ENCODE measurements at places on chromosomes 5 and 9.
A peak's percentile ranks its signal among the peaks of the same experiment; 100 is the strongest.

- DNase-seq: no peak
Measured at GRCh38 chr9:72579880-72580550, 58.6 kb downstream of the TMC1 start.

DNA sequence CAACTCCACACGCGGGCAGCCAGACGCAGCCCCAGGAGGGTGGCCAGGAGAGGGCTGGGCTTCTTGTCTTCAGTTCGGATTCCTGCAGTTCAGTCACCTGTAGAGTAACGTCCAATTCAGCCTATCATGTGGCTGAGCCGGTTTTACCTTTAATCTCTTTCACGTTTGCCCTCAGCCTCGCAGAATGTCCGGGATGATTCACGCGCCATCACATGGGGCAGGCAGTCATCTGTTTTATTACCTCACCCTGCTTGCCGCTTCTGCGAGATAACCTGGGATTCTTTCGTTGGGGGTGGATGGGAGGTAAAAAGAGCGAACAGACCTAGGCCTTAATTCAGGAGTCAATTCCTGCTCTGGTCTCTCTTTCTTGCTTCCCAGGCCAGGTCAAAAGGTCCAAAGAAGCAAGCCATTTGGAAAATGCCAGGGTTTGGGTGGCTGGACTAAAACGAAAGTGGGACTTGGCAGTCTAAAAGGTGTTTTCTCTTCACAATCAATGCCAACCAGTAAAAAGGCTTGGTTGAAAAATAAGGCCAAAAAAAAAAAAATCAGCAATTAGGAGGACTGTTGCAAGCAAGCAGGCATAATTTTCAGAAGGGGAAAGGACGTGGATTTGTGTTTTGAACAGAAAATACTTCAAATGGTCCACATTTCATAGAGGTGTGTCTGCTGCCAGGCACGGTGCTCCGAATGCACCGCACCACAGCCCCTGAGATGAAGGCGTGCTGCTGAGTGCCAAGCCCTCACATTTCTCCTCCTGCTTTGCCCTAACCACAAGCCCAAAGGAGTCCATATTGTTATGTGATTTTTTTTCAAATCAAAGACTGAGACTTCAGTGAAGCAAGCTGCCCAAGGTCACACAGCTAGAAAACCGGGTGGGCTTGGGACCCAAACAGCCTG lies 2.8 kb upstream of the WWC1 start:
- no peak for DNase-seq

DNA sequence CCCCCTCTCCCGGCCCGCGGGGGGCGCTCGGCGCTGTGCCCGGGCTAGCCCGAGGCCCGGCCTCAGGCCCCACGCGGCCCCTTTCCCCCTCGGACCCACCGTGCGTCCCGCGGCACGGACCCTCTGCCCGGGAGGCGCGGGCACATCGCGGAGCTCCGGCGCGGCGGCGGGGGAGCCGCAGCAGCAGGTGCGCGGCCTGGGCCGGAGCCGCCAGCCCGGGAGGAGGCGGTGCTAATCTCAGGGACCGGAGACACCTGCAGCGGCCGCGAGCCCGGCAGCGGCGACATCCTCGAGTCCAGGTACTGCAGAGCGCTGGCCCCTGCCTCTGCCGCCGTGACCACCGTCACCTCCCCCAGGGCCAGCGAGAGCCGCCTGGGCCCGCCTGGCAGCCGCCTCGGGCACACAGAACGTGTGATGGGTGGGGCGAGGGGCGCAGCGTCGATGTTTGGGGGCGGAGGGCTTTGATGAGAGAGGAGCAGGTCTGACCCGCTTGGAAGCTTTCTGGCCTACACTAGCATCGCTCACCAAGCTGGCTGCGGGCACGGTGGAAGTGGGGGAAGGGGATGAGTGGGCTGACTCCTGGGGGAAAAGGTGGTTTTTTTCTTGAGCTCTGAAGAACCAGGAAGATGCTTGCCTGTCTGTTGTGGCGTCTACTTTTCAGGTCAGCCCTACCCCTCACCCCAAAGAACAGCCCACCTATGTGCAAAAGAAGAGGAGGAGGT lies 524 bp downstream of the CYFIP2 start:
- peak; percentile 58 for DNase-seq

DNA sequence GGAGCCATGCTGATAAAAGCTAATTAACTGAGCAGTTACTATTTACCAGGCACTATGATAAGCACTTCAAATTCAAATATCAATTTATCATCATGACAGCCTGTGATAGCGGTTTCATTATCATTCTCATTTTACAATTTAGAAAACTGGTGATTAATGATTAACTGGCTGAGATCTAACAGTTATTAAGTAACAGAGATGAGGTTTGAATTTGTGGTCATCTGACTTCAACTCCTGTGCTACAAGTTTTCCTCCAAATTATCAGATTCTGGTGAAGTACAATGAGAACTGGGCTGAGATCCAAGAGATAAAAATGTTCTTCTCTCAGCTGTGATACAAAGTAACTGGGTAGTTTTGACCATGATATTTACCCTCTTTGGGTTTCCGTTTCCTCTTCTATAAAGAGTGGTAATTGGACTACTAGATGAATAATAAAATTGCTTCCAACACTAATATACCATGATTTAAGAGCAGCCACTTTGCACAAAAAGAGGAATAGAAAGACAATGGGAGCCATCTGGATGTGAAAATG lies 74.5 kb upstream of the CCNG1 start:
- DNase-seq: no peak

GRCh38 chr5:128353441-128354107 lies 184.5 kb downstream of the FBN2 start:
- no peak for DNase-seq

DNA sequence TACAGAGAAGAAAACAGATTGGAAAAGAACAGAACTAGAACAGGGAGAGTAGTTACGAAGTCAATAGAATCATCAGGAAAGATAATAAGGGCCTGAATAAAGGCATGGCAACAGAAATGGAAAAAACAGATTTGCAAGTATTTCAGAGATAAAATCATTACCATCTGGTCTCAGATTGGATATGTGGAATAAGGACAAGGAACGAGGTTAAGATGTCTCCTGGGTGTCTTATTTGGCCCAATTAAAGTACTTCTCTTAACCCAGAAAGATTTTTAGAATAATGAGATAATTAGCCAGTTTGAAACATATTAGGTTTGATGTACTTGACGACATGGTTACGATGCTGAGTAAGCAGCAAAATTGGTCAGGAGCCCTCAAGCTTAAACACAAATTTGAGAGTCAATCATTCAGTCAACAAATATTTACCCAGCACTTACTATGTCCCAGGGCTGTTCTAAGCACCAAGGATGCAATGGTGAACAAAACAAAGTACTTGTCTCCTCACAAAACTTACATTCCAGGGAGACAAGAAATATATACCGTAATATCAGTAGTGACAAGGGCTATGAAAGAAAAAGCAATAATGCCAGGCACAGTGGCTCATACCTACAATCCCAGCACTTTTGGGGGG lies 18.3 kb downstream of the RICTOR start:
- no peak for DNase-seq

DNA sequence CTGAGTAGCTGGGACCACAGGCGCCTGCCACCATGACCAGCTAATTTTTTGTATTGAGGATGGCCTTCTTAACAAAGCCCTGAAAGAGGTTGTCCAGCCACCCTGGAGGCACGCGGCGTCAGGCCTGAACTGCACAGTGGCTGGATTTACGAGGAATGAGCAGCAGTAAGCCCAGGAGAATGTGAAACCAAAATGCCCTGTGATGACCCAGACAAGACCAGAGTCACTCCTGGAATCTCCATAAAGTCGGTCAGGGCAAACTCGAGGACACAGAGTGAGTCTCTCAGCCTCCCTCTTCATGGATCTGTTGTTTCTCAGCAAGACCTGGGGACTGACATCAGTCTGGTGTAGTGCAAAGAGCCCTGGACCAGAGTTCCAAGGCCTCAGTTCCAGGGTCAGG lies 53.2 kb upstream of the C5orf58 start:
- DNase-seq: no peak

GRCh38 chr9:112180387-112180881 lies 5.3 kb upstream of the SUSD1 start:
- DNase-seq: peak; percentile 70

DNA sequence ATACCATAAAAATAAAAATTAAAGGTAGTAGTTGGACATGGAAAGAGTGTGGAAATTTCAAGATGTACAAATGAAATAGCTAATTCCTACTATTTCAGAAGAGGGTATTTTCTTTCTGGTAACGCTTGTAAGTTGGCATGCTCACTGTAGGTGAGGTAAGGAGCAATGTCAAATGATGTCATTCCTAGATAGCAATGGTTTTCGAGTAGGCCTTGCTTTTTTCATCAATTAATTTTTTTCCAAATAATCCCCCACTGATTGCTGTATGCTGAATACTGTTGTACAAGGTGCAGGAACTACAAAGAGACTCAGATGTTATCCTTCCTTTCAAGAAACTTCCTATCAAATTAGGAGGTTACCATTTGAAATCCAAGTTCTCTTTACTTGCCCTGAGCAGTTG lies 928 bp upstream of the SELENOP start:
- DNase-seq: no peak

DNA sequence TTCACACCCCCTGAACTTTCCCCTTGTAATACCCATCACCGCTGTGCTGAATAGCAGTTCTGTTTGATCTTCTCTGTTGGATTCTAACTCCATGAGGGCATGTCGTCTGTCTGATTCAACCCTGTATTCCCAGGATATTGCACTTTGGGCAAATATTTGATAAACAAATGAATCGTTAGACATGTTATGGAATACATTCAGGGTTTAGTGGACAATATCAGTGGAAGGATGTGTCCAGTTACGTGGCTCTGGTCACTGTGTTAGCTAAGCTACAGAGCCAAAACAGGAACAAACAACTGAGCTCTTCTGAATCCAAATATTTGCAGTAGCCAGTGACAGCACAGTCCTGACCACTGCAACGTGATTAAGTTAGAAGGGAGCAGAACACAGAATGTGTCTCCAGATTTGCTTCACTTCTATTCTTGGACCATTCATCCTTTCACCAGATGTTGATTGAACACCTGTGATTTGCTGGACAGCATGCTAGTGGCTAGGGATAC lies 13.2 kb downstream of the ANGPTL2 start:
- DNase-seq: no peak

GRCh38 chr9:122186301-122186700 lies 26.6 kb downstream of the MORN5 start:
- DNase-seq: no peak

DNA sequence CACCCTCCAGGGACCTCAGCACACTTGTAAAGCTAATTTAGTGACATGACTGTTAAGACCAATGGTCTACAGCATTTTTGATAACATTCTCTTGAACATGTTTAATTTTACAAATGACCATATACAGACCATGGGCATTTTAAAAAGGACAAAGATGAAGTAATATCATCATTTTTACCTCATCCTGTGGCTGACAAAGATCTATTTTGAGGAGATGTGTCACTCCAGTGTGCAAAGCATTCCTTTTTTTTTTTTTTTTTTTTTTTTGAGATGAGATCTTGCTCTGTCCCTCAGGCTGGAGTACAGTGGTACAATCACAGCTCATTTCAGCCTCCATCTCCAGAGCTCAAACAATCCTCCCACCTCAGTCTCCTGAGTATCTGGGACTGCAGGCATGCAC lies 118.2 kb upstream of the TBC1D2 start:
- DNase-seq: no peak

DNA sequence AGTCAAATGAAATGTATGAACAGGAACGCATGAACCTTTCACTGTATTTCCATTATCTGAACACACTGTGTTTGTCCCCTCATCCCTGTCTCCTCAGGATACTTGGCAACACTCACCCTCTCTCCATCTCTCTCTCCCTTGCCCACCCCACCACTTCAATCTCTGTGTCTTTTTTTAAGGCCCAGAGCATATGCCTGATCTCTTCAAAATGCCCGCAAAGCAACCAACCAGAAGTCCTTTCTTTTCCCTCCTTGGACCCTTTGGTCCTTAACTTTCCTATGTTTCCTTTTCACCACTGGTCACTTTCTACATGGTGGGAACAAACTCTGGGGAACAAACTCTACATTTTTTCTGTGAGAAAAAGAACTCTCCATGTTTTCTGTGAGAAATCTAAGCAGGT lies 3.2 kb upstream of the IRF1 start:
- DNase-seq: no peak

- no peak for DNase-seq
Measured at GRCh38 chr5:80654054-80654390, 430 bp upstream of the MSH3 start.

DNA sequence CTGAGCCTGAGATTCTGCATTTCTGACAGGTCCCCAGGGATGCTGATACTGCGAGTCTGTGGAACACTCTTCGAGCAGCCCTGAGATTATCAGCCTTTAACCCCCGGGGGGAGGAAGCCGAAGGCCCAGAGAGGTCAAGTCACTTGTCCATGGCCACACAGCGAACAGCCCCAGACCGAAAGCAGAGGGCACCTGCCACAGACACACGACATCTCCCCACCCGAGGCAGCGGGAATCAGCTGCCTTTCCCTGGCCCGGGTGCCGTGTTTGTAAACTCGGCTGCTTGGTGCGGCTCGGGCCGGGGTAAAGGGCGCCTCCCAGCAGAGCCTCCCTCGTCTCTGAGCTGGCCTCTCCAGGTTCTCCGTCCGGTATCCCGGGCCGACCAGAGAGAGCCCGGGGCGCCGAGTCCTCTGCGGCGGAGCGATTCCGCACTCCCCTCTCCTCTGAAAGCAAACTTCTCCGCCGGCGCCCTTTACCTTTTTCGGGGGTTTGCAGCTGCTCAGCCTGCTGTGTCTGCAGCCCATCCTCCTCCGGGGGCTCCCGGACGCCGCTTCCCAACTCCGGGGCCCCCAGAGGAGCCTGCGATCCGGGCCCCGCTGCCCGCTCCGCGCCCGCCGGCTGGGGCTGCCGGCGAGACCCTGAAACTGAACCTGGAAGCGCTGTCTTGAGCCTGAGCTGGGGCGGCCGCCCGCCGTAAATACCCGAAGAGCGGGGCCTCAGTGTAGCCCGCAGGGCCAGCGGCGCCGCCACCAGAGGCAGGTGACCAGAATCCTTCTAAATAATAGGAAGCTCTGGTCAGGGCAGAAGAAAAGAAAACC lies at the start of gene CCDC69:
TSS of gene CCDC69 (minus strand) at position 646 of the 818 bp plus-strand sequence. CDS start at position 524, 122 bp downstream.
- DNase-seq: peak; percentile 61

- peak; percentile 28 for DNase-seq
Measured at GRCh38 chr5:180618829-180619562, 27.7 kb upstream of the SCGB3A1 start.

GRCh38 chr9:86637515-86637914 lies 283.3 kb upstream of the TUT7 start:
- DNase-seq: no peak

DNA sequence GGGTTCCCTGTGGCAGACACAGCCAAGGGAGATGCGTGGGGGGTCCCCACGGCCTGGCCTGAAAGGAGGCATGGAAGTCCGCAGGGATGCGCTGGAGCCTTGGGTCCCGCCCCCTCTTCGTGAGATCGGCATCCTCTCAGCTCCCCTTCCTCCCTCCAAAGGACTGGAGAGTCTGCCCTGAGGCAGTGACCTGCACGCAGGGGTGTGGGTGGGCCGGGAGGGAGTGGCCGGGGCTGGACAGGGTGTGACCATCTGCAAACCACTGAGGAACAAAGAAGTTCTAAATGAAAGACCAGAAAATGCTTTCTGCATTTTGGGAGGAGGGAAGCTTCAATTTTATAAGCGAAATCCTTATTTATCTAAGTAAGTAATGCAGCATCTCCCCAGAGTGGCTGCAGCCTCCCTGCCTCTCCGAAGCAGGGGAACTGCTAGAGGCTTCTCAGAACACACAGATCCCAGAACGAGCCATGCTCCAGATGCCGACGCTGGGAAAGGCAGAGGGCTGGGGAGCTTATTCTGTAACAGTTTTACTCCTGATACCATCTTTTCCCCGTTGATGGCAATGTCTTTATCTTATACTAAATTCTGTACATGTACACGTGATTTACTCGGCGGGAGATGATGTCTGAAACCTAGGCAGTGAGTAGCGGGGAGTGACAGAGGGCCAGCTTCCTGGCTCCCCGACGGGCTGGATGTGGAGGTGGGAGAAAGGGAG lies 221.7 kb downstream of the FANCC start:
- DNase-seq: no peak

GRCh38 chr5:140344683-140345423 lies 1.6 kb downstream of the HBEGF start:
- no peak for DNase-seq

Measured in CD4-positive, alpha-beta T cell treated with Interleukin-10 for 1 hour (primary cell).